ENCODE measurements at places on chromosomes 7 and 10.

DNA sequence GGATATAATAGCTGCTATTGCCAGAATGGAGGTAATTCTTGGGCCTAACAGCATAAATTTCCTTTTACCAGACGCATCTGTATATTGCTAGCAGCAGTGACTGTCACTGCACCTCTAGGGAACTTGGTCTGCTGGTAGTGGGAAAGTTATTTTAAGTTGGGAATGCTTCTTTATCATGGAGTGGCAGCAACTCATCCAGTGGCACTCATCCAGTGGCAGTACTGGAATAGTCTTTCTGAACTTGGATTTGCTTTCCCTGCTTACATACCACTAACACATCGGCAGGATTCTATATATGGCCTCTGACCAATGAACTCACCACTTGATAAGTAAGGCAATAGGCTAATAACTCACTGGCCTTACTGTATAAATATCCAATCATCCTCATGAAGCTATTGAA is 22.0 kb upstream of the ICA1 start:
- no peaks in the 10 kb centered on the region for H3K4me1 ChIP-seq
- H3K27ac ChIP-seq, result no peak overlapping the region
- no peaks in the 10 kb centered on the region for H3K36me3 ChIP-seq

DNA sequence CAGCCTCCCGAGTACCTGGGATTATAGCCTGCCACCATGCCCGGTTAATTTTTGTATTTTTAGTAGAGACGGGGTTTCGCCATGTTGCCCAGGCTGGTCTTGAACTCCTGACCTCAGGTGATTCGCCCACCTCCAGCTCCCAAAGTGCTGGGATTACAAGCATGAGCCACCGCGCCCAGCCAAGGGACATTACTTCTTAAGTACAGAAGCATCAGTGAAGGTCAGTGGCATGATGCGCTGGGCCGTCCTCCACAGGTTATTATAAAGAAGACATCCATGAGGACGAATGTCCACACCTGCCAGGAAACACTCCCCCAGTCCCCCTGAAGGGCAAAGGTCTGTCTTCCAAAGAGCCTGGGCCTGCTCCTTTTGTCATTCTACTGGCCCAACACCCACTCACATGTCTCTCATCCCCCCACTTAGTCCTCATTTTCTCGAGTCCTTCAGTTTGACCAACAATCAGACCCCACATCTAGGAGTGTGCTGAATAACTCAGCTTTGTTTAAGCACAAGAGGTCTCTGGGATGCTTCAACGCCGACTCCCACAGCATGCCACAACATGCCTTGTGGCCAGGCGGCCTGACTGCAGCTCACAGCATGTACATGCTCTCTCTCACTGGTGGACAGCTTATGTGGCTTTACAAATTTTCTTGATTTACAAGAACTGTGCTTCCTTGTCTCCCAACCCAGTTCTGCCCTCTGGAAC is 73.0 kb downstream of the CTBP2 start:
- peaks cover 23% of the 10 kb centered on the region for H3K36me3 ChIP-seq
- H3K4me3 ChIP-seq, result no peak overlapping the region
- H3K27ac ChIP-seq, result no peak overlapping the region
- H3K4me1 ChIP-seq, result peaks cover 51% of the 10 kb centered on the region

- H3K4me3 ChIP-seq, result no peak overlapping the region
- no peaks in the 10 kb centered on the region for H3K27me3 ChIP-seq
- DNase-seq, result no peak
- H3K27ac ChIP-seq, result no peak overlapping the region
- no peaks in the 10 kb centered on the region for H3K36me3 ChIP-seq
Observed at GRCh38 chr10:30558411-30558810, 71.1 kb downstream of the LYZL2 start.

- no peaks in the 10 kb centered on the region for H3K4me1 ChIP-seq
- no peak overlapping the region for H3K4me3 ChIP-seq
- H3K27me3 ChIP-seq, result no peaks in the 10 kb centered on the region
- H3K27ac ChIP-seq, result no peak overlapping the region
- no peak for DNase-seq
Observed at GRCh38 chr7:116752305-116753074, 80.5 kb downstream of the MET start.

DNA sequence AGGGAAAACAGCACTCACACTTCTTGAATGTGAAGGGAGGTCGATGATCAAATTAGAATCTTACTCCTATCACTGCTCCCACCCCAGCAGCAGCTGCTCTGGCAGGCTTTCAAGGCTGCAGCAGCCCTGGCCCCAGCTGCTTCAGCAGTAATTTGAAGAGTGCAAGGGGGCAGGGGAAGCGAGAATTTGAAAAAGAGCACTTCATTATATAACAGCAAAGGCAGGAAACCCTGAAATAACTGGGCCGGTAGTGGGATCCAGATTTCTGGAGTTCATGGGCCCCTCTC is 44.9 kb downstream of the MYPN start:
- peaks cover 8% of the 10 kb centered on the region for H3K4me1 ChIP-seq
- no peaks in the 10 kb centered on the region for H3K27me3 ChIP-seq
- no peaks in the 10 kb centered on the region for H3K36me3 ChIP-seq
- no peak overlapping the region for H3K4me3 ChIP-seq
- DNase-seq, result no peak

DNA sequence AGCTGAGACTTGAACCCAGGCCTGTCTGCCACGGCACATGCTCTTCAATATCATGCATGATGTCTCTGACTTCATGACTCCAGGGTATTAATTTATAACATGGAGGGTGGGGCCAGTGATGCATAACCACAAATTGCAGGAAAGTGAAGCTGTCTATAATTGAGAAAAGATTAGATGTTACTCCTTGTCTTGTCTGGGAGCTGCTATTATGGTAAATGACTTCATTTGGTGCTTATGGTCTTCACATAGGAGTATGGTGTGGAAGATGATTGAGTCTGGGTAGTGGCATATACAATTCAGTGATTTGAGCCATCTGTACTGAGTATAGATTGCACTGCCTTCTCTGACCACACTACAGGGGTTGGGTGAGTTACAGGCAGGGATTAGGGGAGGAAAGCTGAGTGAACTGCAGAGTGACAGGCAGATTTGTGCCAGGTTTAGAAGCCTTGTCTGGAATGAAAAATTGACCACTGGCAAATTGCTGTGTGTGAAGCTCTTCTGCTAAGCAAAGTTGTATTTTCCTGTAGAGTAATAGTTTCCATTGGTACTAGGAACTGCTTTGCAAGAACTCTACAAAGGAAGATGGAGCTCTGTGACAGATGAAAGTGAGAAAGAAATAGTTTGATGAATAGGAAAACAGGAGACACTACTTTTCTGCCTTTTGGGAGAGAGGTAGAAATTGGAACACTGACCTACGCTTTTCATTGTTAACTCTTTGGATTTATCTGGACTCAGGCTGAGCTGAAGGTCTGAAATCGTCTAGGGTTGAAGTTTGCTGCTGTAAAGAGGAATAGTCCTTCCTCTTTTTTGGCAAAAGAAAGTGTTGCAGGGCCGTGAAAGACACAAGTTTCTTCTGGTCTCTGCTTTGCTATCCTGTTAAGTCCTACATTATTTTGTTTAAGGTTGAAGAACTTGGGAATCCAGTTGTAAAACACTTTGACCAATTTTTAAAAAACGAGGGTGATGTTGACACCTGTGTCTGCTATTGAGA is 2.7 kb downstream of the SND1 start:
- DNase-seq, result no peak
- peaks cover 20% of the 10 kb centered on the region for H3K4me1 ChIP-seq
- H3K4me3 ChIP-seq, result no peak overlapping the region
- H3K27ac ChIP-seq, result peak overlapping the region; percentile 16
